Subcutaneous adipose tissue (tissue), 4 donors: ENCODE measurements at places on chromosomes 16 and 17. TPM values are rescaled to one million over a fixed set of nuclear protein-coding genes. Genes with fewer than 3 reads are reported as not detected.

KSR1 gene
- 34.1 TPM for total RNA-seq

FAM117A gene
- 9.2 TPM for total RNA-seq

SEZ6 gene
- not detected for total RNA-seq

ACSM2B gene
- total RNA-seq = not detected

TBC1D28 gene
- total RNA-seq = not detected

KRT31 gene
- not detected for total RNA-seq

DHRS11 gene
- 5.3 TPM for total RNA-seq

DNASE1L2 gene
- 0.82 TPM for total RNA-seq

DPEP3 gene
- not detected for total RNA-seq

TUFM gene
- total RNA-seq = 120 TPM

TLCD3A gene
- total RNA-seq = 2.6 TPM

ADAD2 gene
- total RNA-seq = 4.4 TPM

DNAH17 gene
- total RNA-seq = 0.51 TPM

CTRB2 gene
- not detected for total RNA-seq

MARVELD3 gene
- total RNA-seq = not detected

CD300C gene
- 4.0 TPM for total RNA-seq

KCNJ18 gene
- total RNA-seq = not detected

CHST5 gene
- not detected for total RNA-seq

CHP2 gene
- not detected for total RNA-seq

MLLT6 gene
- total RNA-seq = 25.2 TPM

NXN gene
- total RNA-seq = 2.9 TPM

TMEM219 gene
- total RNA-seq = 53.8 TPM

AANAT gene
- total RNA-seq = not detected

CCL8 gene
- not detected for total RNA-seq

MYL4 gene
- total RNA-seq = not detected

PRCD gene
- total RNA-seq = 8.0 TPM

SMCR8 gene
- 15.2 TPM for total RNA-seq

MYO15B gene
- total RNA-seq = 55.1 TPM

GLTPD2 gene
- not detected for total RNA-seq

SOST gene
- total RNA-seq = not detected

DLX3 gene
- not detected for total RNA-seq

MT4 gene
- not detected for total RNA-seq

HIGD1B gene
- total RNA-seq = not detected

TNS4 gene
- not detected for total RNA-seq

PEMT gene
- 54.8 TPM for total RNA-seq

PRRT2 gene
- total RNA-seq = 0.19 TPM

CLEC3A gene
- total RNA-seq = not detected

NUPR1 gene
- total RNA-seq = 27.9 TPM

ACE gene
- 5.7 TPM for total RNA-seq

ZACN gene
- not detected for total RNA-seq

CETP gene
- 14.9 TPM for total RNA-seq

TRIM47 gene
- total RNA-seq = 23.0 TPM

PRSS27 gene
- total RNA-seq = 1.8 TPM

PROCA1 gene
- 2.4 TPM for total RNA-seq

CHST6 gene
- not detected for total RNA-seq

ENPP7 gene
- total RNA-seq = not detected

NEUROD2 gene
- total RNA-seq = not detected

ASPHD1 gene
- 3.7 TPM for total RNA-seq

EFCAB5 gene
- total RNA-seq = 0.34 TPM

HOXB4 gene
- total RNA-seq = 2.8 TPM

MT1F gene
- 10.1 TPM for total RNA-seq

ZNF750 gene
- total RNA-seq = not detected
